CD4-positive, alpha-beta T cell treated with Interleukin-17A for 1 hour (primary cell): ENCODE measurements at places on chromosomes 16 and 17.
A peak's percentile ranks its signal among the peaks of the same experiment; 100 is the strongest.

- DNase-seq, result no peak
Observed at GRCh38 chr17:36475346-36475970, 11.0 kb upstream of the ZNHIT3 start.

- DNase-seq, result no peak
Observed at GRCh38 chr17:80795090-80795580, 196.5 kb upstream of the CHMP6 start.

GRCh38 chr16:6725634-6726331, 606.9 kb upstream of the RBFOX1 start:
- DNase-seq, result no peak

DNA sequence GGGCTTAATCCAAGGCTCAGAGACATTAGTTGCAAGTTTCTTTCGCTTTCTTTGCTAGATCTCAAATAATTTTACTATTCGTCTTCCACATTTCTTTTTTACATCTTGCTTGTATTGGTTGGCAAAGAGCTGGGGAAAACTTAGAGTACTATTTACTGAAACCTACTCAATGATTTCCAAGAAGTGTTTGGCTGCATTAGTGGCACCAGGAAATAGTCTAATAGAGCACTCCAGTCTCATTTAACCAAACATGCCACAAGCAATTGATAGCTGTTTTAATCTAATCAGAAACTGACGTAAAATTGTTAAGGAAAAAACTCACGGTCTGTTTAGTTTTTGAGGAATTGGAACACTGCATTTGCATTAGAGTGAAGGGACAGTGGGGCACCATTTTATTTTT, 29.0 kb downstream of the NUP93 start:
- no peak for DNase-seq

DNA sequence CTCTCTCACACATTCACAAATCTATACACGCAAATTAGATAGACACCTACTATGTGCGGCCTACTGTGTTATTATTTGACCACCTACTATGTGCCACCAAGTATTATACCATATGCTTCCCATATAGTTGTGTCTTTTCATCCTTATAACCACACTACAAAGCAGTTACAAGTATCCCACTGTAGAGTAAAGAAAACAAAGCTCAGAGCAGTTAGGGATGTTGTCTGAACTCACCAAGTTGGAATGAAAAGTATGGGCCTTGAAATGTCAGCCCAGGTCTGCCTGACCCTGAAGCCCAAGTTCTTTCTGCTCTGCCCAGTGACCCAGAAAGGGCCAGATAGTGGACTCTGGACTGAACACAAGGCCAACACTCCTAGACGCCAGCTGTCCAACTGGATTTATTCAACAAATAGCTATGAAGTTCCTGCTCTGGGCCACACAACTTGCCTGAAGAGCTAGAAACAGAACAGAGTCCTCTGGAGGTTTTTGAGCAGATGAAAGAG, 8.5 kb downstream of the KRT37 start:
- no peak for DNase-seq

GRCh38 chr17:41741709-41742108, 7.3 kb upstream of the HAP1 start:
- no peak for DNase-seq

DNA sequence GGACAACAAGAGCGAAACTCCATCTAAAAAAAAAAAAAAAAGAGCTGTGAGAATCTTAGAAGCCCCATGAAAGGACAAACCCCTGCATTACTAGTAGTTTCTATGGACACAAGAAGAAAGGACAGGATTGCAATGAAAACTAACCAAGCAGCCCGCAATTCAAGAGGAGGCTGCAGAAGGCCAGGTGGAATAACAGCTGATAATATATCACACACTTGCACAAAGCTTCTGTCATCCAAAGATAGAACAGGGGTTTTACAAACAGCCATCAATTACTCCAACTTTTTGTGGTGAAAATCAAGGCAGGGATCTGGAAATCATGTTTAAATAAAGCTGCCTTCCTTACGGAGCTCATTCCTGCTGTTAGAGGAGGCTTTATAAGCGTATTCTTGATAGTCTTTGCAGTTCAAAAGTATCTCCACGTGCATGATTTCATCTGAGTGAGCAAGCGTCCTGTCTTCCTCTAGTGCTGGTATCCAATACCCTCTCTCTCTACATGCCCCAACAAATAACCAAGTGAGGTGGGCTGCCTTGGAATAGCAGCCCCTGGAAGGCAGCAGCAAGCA, 23.1 kb upstream of the TMEM94 start:
- DNase-seq, result no peak

DNA sequence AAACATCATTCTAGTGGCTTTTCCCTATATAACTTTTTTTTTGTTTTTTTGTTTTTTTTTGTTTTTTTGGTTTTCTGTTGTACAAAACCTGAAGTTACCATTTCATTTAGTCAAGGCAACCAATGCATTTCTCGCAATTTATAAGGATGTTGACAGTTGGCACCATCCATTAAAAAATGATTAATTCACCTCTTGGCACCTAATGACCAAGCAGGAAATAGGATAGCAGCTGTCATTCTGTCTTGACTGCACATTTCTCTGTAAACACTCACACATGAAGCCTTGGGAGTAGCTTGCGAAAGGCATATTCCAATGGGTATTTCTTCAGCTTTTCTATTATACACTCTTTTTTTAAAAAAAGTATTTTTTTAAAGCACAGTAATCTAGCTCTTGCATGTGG, 77.5 kb downstream of the SYCE1L start:
- no peak for DNase-seq

- DNase-seq, result no peak
Observed at GRCh38 chr17:48054238-48055185, 6.4 kb downstream of the NFE2L1 start.

DNA sequence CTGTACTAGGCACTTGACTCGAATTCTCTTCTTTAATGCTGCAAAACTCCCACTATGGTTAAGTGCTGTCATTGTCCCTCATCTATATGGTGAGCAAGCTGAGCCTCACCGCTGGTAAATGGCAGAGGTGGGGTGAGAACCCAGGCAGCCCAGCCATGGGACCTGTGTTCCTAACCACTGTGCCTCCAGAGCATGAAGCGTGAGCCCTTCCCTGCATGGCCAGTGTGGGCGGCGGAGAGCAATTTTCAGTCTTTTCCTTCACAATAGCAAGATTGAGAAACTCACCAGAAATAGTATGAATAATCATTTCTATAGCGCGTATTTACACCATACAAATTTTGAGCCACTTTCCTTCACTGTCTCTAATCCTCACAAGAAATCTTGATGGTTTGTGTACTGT, 9.2 kb downstream of the BFAR start:
- no peak for DNase-seq

- peak; percentile 8 for DNase-seq
Observed at GRCh38 chr16:89037261-89038152, 56.1 kb upstream of the ACSF3 start.

DNA sequence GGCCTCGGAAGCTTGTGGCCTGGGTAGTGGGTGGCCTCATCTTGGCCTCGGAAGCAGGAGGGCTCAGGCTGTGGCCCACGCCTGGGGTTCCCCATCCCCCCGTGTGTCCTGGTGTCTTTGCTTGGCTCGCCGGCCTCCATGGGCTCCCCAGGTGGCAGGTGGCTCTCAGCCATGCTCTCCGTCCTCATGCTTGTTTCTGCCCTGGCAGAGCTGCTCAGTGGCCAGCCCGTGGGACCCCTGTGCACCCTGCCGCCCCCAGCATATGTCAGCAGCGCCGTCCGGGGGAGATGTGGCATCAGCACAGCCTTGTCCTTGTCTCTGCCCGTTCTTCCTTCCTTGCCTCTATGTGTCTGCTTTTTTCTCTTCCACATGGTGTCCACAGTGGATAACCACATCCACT, 38.5 kb downstream of the TBCD start:
- DNase-seq, result no peak

DNA sequence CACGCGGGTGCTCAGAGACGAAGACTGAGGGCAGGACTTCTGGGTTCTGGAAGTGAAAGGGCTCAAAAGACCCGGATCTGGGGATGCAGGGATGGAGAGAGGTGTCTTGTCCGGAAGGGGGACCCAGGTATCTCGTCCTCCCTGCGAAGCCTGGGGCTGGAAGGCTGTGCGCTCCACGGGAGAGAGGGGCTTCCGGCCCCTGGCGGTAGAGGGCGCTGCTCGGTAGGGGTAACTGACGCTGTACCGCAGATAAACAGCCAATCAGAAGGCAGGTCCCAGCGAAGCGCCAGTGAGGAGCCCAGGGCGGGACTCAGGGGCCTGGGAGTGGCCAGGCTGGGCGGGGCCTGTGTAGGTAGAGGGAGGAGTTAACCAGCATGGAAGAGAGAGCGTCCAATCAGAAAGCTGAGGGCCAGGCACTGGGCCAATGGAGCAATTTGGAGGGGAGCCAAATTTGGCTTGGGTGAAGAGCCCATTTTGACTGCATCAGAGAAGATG, 804 bp downstream of the TGFB1I1 start:
- DNase-seq, result peak; percentile 65

GRCh38 chr16:89112377-89113151, 18.9 kb downstream of the ACSF3 start:
- no peak for DNase-seq

GRCh38 chr17:66301367-66301863, 998 bp upstream of the PRKCA start:
- DNase-seq, result no peak

DNA sequence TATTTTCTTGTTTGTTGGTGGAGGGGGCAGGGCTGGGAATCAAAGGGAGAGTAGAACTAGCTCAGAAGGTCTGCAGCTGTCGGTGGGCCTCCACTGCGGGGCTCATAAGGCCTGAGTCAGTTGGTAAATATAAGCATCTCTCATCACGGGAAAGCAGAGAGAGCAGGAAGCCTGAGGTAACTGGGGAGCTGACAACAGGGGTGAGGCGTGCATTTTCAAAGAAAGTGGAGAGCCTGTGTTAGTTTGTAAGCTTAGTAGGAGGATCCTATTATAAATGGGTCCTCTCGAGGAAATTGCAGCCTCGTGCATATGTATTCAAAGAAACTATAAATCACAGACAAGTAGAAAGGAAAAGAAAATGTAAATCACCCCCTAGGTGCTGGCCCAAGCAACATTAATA, 221.0 kb upstream of the CDH13 start:
- no peak for DNase-seq

GRCh38 chr17:31715446-31715845, 143.6 kb downstream of the COPRS start:
- no peak for DNase-seq

- no peak for DNase-seq
Observed at GRCh38 chr17:82444284-82444893, 6.2 kb downstream of the CYBC1 start.

- no peak for DNase-seq
Observed at GRCh38 chr16:7997966-7998365, 592.3 kb downstream of the TMEM114 start.

GRCh38 chr17:63542942-63543821, 7.1 kb upstream of the DCAF7 start:
- no peak for DNase-seq

- DNase-seq, result peak; percentile 33
Observed at GRCh38 chr16:66270333-66270927, 96.1 kb upstream of the CDH5 start.

DNA sequence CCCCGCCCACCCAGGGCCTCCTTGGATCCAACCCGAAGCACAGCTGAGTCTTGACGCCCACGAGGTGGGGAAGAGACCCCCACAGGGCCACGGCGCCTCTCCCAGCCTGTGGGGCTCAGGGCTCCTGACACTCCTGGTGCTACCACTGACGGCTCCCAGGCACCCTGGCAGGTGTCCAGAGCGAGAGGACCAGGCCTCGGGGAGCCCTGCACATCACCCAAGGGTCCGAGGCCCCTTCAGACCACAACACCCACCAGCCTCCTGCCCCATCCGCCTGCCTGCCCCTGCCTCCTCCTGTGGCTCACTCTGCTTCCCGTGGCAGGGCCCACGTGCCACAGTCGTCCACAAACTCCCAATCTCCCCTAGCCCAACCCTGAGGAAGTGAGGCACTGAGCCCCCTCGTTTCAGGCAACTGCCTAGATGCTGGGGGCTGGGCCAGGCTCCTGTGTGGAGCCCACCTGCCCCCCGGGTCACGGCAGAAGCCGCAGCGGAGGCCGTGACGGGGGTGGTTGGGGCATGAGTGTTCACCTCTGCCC, 28.3 kb upstream of the AATK start:
- no peak for DNase-seq

- DNase-seq, result peak; percentile 54
Observed at GRCh38 chr16:22300427-22301071, 3.3 kb downstream of the POLR3E start.

GRCh38 chr17:17985153-17985552, 12.5 kb downstream of the DRC3 start:
- DNase-seq, result no peak

- peak; percentile 6 for DNase-seq
Observed at GRCh38 chr17:11986942-11987329, 10.3 kb downstream of the ZNF18 start.

DNA sequence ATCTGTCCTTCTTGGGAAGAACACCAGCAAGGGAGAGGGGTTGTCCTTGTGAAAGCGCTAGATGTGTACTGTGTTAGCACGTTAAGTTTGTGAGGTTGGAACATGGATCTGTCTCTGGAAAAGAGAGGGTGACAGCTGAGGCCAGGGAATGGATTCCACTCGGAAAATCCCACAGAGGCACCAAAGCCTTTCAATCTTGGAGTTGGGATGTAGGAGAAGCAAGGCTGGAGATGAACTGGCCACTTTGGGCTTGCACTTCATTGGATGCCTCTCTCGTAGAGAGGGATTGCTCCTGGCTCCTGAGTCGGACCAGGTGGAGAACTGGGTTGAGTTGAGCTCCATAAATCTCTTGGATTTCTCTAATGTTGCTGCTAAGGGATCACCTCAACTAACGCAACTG, 67.2 kb downstream of the CCDC182 start:
- DNase-seq, result no peak

- no peak for DNase-seq
Observed at GRCh38 chr17:20613905-20614304, 34.4 kb downstream of the CDRT15L2 start.

GRCh38 chr16:1326946-1327618, 6.4 kb upstream of the BAIAP3 start:
- DNase-seq, result no peak

- DNase-seq, result no peak
Observed at GRCh38 chr17:163514-164098, 17.8 kb downstream of the DOC2B start.

GRCh38 chr17:44083250-44083849, 12.8 kb downstream of the G6PC3 start:
- no peak for DNase-seq
